ENCODE measurements at places on chromosomes 1 and 21.

DNA sequence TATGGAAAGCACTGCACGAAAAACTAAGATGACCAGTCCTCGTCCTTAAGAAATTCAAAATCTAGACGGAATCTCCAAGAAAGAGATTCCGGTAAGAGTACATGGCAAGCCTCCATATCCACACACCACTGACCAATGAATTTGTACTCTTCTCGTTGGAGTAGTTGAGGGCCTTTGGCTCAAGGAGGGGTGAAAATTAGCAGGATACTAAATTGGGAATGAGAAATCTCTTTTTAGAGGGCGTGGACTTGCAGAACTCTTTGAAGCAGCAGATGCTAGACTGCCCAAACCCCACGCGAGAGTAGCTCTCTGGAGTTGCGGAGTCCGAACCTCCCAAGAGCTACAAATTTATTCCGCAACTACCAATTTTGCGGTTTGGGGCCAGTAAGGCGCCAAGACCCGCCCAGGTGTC lies 872 bp upstream of the PPP2R5A start:
- no peak for DNase-seq

DNA sequence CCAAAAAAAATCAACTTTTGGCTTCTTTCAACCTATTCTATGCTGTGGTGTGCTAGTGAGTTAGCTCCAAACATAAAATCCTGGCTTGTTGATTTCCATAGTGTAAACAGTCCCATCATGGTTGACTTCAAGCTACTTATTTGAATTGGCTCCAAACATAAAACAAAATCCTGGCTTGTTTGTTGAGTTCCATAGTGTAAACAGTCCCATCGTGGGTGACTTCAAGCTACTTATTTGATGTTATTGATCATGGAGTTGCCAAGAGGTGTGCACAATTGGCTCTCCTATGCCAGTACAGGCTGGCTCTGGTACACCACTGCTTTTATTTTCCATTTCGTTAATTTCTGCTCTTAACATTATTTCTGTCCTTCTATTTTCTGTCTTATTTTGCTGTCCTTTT lies 1.8 kb upstream of the COA6 start:
- DNase-seq: no peak

- no peak for DNase-seq
Observed at GRCh38 chr1:47228644-47229030, 3.4 kb downstream of the TAL1 start.

- DNase-seq: no peak
Observed at GRCh38 chr1:1924386-1924785, 5.3 kb upstream of the TMEM52 start.

GRCh38 chr1:24961961-24962861 lies 32.1 kb upstream of the RUNX3 start:
- DNase-seq: no peak

DNA sequence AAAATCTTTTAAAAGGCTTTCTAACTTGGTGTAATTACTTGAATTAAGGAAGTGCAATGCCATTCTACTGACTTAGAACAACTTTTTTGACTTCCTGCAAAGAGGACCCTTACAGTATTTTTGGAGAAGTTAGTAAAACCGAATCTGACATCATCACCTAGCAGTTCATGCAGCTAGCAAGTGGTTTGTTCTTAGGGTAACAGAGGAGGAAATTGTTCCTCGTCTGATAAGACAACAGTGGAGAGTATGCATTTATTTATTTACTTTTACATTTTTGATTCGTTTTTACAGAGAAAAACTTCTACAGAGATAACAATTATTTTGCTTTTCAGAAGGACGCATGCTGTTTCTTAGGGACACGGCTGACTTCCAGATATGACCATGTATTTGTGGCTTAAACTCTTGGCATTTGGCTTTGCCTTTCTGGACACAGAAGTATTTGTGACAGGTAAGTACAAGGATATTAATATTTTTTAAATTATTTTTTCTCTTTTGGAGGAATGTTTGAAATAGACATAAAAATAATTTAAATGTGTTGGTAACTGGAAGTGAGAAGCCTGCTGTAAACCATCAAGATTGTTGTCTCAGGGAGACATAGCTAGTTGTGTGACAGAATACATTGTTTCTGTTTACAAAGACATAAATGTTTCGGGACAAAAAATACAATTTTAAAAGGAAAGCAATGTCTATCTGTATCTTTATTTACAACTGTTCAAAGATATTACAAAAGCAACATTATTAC lies at the start of gene PTPRC:
Gene PTPRC (plus strand): TSS at position 147 of the 742 bp plus-strand sequence. CDS start 229 bp downstream, at position 376.
- DNase-seq: no peak

DNA sequence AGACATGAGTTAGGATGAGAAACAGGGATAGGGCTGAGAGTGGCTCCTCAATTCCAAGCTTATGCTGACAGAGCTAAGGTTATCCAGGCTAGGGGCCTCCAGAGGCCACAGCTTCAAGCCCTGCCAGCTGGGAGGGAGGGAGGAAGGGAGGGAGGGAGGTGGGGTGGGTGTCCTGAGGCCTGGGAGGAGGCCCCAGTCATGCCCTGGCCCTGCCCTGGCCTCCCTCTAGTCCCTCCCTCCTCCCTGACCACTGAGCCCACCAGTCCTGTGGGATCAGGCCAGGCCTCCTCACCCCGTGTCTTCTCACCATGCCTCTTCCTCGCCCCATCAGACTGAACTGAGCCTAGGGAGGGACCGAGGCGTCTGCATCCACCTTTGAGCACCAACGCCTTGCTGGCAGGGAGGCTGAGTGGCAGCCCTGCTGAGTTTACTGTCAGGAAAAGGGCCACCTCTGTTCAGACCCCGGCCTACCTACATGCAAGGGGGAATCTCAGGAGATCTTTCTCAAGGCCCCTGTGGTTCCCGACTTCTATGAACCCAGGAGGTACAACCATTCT lies 116.1 kb downstream of the NPHP4 start:
- DNase-seq: no peak

GRCh38 chr1:206508956-206509355 lies 1.6 kb downstream of the RASSF5 start:
- DNase-seq: no peak

DNA sequence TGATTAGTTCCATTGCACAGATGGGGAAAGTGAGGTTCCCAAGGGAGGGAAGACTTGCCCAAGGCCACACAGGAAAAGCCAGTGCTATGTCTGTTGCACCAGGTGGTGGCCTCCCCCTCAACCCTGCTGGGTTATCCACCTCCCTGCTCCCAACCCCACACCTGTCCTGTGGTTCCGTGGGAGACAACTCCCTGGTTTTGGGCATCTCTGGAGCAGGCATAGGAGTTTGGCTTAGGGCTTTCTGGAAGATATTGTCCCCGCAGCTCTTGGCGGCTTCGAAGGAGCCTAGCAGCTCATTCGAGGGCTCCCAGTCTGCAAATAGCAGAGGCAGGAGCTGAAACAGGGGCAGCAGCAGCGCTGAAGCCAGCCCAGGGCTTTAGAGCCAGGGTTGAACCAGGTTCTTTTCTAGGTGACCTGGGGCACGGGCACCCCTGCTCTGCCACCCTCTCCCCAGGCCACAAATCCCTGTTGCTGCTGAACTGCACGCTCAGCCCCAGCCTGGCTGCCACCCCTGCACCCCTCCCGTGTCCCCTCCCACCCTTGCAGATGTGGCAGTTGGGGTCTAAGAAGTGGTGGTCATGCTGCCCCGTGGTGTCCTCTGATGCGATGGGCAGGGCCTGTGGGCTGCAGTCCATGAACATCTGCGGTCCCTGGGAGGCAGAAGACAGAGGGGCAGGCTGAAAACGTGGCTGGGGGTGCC lies 22.1 kb downstream of the SPOCD1 start:
- no peak for DNase-seq

DNA sequence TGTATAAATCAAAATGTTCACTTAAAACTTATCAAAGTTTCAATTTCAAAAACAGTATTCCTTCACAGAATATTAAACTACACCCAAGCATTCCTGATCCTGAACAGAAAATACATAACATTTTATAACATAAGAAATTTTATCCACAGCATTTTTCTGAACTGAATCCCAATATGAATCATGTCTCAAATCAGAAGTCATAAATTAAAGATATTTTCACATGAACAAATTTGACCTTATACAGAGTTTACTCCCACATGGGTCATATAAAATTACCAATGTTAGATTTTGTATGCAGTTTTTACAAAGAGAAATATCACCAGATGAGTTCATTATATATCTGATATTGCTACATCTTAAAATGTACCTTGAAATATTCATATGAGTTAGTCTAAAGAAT lies 48.6 kb upstream of the ASPM start:
- no peak for DNase-seq

DNA sequence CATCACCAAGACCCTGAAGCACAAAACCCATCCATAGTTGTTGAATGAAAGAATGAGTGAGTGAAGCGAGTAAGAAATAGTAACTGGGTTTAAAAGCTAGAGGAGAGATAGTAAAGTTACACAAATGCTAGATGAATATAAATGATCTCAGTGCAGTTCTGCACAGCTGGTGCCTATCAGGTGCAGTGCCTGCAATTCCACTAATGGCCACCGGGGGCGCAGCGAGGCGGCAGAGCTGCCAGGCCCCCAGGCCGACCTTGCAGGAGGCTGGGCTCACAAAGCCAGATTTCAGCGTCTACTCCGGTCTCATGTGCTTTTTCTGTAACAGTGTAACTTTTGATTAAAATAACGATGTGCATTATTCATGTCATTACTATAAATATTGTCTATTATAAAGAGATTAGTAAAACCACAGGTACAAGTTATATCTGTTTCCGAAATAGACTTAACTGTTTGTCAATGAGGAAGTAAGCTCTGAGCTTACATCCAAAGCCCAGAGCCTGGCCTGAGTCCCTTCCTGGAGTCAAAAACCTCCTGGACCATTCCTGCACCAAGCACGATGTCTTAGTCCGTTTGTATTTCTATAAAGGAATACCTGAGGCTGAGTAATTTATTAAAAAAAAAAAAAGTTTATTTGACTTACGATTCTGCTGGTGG lies 477.6 kb downstream of the NPHP4 start:
- no peak for DNase-seq

Measured in urinary bladder (tissue), 4 donors.